Spinal cord (tissue), 10 donors: ENCODE measurements at places on chromosomes 5 and 9. TPM values are rescaled to one million over a fixed set of nuclear protein-coding genes. Genes with fewer than 3 reads are reported as not detected.

GRCh38 chr9:88435336-88435735 lies 47.1 kb downstream of the SPIN1 start:
- no peak for DNase-seq

DNA sequence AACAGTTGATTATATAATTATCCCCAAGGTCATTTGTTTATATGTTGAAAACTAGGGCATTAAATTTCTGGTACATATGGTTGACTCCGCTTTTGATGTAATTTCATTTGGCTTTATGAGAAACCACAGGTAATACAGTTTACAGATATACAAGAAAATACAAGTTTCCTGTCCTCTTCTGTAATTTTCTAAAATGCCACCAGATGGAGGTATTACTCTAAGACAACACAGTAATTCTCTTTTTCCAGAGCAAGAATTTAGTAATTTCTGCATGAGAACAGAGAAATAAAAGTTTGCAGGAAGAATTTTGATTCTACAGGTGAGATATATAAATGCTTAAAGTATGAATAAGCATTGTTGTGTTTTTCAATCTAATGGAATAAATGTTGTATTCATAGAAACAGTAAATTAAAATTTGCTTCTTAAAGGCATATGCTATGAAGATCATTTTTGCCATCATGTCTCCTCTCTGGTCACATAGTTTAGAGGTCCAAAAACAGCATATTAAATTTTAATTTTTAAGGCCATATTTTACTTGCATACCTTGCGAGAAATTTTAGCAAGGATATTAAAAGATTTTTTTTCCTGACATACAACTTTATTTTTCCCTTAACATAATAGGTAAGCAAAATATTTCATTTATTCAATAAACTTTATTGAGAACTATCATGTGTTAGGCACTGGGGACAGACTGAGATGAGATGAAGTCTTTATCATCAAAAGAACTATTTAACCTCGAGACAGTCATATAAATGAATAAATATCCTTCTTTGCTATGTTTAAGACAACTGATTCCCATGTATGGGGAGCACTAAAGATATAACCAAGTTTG lies 22.7 kb downstream of the CHD1 start:
- DNase-seq, result peak; percentile 89

- no peak for DNase-seq
These were observed 14.0 kb downstream of the NDUFS6 start for GRCh38 chr5:1815071-1815786.

The TMEM174 gene
- not detected for total RNA-seq

DNA sequence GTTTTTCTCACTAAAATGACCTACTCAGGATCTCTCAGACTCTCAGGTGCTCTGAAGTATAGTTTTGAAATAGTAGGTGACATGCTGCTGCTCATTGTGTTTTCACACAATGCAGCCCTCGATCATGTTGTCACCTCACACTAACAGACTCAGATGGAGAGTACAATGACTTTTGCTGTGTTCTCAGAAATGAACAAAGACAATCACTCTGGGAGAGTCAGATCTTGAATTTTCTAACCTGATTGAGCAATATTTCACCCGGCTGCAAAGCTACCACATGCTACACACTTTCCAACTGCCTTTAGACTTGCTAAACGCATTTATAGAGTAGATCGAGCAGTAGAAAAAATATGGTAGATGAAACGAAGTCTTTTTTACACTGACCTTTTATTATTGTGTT lies 113.4 kb downstream of the ST8SIA4 start:
- DNase-seq, result peak; percentile 32

GRCh38 chr9:134327671-134328231 lies 1.5 kb downstream of the RXRA start:
- no peak for DNase-seq

GRCh38 chr5:122385808-122386207 lies 73.8 kb downstream of the SNCAIP start:
- peak; percentile 71 for DNase-seq

The SPTLC1 gene
- total RNA-seq, result 126 TPM

GRCh38 chr9:136945333-136946227 lies 537 bp downstream of the C8G start:
- no peak for DNase-seq

The FOXI1 gene
- total RNA-seq, result not detected

DNA sequence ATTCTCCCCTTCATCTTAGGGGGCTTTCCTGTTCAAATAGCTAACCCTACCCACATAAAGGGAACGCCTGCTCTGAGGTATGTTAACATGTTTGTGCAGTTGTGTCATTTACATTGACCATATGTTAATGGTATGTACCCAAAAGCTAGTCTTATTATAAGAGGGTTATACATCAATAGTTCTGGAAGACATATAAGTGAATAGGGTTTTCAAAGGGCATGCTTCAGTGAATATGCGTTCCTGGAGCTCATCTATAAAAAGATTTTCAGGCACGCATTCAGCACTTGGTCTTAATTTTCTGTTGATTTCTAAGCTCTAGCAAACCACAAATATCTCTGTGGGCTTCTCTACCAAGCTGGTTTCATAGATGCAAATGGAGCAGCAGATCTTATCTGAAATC lies 766.1 kb downstream of the IRX1 start:
- DNase-seq, result no peak

DNA sequence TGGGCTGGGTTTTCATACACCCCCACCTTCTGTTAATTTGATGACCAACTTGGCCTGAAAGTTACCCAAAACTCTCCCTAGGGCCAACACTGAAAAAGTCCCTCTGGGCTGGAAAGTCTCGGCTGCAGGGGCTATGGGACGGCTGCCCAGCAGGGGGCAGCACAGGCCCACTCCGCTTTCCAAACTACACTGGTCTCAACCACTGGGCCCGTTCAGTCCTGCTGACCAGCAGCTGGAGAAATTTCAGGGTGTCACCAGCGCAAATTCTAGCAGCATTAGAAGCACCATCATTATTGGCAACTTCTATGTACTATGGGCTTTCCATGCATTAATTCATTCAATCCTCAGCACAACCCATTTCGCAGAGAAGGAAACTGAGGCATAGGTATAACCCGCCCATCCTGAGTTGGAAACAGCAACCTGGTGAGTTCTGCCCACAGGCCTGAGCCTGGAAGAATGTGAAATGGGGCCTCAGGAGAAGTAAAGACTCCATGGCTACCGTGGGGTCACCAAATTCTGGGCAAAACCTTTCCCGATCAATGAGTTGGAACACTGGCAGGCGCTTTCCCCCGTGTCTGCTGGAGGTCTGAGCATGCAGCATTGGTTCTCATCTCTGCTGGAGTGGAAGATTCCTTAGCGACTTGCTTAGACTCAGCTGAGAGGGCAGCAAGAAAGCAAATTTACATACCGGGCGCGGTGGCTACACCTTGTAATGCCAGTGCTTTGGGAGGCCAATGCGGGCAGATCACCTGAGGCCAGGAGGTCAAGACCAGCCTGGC lies 9.7 kb downstream of the ORM2 start:
- peak; percentile 16 for DNase-seq
